ENCODE measurements at places on chromosomes 5 and 9.

- no peak for DNase-seq
Observed at GRCh38 chr5:172956936-172957335, 2.3 kb upstream of the RPL26L1 start.

GRCh38 chr5:91283326-91283725 lies 99.8 kb downstream of the ARRDC3 start:
- no peak for DNase-seq

- DNase-seq = no peak
Observed at GRCh38 chr9:12790883-12791282, 16.1 kb downstream of the LURAP1L start.

- no peak for DNase-seq
Observed at GRCh38 chr9:12730198-12730597, 37.0 kb downstream of the TYRP1 start.

- no peak for DNase-seq
Observed at GRCh38 chr5:122458278-122458872, 146.3 kb downstream of the SNCAIP start.

GRCh38 chr5:53418409-53418808 lies 62.0 kb upstream of the FST start:
- no peak for DNase-seq

All from T1000 (cell line).